ENCODE measurements at places on chromosomes 3 and 15.

- no peak for DNase-seq
Measured at GRCh38 chr3:36777424-36778218, 13.3 kb upstream of the DCLK3 start.

GRCh38 chr15:77807611-77808010, 174.9 kb upstream of the LINGO1 start:
- DNase-seq, result no peak

DNA sequence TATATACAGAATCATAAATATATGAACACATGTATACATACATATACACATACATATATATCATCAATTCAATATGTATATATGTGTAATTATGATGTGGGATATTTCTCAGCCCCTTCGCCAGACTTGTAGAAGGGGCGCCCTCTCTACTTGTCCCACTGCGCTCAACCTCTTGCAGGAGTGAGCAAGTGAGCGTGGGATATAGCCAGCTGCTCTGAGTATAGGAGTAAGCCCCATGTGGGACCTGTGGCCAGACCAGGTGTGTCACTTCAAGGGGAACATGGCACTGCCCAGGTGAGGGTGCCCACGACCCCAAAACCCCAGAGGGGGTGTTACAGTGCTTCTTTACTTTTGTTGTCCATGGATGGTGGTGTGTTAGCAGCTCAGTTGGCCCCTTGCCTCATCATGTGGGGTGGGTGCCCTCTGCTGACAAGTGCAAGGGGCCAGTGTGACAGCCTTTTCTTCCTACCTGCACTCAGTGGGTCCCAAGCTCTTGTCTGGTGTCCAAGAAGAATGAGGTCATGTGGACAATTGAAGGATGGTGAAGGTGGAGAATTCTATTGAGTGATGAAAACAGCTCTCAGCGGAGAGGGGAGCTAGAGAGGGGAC, 304.1 kb downstream of the UNC13C start:
- DNase-seq, result no peak

DNA sequence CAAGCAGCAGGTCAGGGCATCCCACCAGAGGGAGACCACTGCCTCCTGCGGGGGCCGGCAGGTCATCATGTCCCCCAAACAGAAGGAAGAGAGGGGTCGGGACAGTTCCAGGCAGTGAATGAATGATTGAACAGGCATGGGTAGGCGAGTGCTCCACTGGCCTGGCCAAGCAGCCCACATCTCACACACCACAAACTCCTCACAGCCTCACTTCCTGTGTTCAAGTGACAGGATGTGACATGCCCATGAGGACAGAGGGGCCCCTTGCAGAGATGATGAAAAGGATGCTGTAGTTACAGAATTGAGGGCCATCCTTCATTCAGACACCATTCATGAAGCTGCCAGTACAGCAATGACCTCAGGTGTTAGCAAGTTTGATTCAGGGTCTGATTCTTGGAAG, 3.7 kb downstream of the IQSEC1 start:
- no peak for DNase-seq

- no peak for DNase-seq
Measured at GRCh38 chr3:187987187-187987586, 166.8 kb upstream of the LPP start.

GRCh38 chr3:87508921-87509320, 232.5 kb upstream of the POU1F1 start:
- DNase-seq, result peak; percentile 3

Measured in eye (tissue), 1 donor.